ENCODE measurements at places on chromosomes 5 and 9.

- DNase-seq: no peak
Measured at GRCh38 chr9:35568196-35568595, 36.9 kb upstream of the TESK1 start.

GRCh38 chr5:142325725-142326479, 1.1 kb upstream of the SPRY4 start:
- DNase-seq: no peak

DNA sequence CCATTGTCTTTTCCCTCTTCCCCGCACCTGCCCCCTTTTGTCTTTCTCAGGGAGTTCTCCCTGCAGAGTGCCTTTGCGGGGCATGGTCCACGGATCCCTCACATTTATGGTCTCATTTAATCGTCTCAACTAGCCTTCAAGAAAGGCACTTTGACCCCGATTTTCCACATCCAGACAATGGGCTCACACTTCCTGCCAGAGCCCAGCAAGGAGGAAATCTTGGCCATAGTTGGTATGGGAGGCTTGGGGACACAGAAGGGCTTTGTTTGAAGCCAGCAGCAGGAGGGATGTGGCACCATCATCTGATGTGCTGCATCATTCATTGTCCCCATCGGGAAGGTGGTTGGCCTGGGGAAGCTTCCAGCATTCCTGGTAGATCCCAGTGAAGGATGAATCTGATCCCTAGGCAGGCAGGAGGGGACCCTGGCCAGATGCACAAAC, 24.9 kb downstream of the GSN start:
- no peak for DNase-seq

GRCh38 chr9:128159522-128159783, 612 bp upstream of the BBLN start:
- peak; percentile 15 for DNase-seq

- DNase-seq: no peak
Measured at GRCh38 chr9:86082870-86083269, 16.5 kb downstream of the GOLM1 start.

- no peak for DNase-seq
Measured at GRCh38 chr5:88732862-88733261, 150.1 kb downstream of the MEF2C start.

- DNase-seq: peak; percentile 28
Measured at GRCh38 chr5:76337953-76338451, 65.1 kb upstream of the IQGAP2 start.

DNA sequence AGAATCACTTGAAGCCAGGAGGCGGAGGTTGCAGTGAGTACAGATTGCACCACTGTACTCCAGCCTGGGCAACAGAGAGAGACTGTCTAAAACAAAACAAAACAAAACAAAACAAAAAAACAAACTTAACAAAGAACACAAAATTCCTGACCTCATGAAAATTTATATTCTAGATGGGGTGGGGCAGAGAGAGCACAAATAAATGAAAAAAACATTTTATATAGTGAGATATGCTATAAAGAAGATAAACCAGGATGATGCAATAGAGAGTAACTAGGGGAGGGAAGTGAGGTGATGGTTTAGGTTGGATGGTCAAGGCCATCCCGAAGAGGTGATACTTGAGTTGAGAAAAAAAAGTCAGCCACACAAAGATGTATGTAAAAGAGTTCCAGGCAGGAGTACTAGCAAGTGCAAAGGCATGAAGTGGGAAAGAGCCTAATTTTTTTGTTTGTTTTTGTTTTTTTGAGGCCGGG, 10.2 kb upstream of the LARS1 start:
- DNase-seq: no peak

- no peak for DNase-seq
Measured at GRCh38 chr9:104960662-104961061, 32.7 kb upstream of the ABCA1 start.

- DNase-seq: no peak
Measured at GRCh38 chr5:94746731-94747124, 128.3 kb downstream of the SLF1 start.

GRCh38 chr9:126145887-126146253, 180.8 kb upstream of the MVB12B start:
- no peak for DNase-seq

GRCh38 chr9:18768951-18769622, 263.9 kb downstream of the SAXO1 start:
- DNase-seq: no peak

- no peak for DNase-seq
Measured at GRCh38 chr5:169809281-169809680, 171.0 kb downstream of the INSYN2B start.

DNA sequence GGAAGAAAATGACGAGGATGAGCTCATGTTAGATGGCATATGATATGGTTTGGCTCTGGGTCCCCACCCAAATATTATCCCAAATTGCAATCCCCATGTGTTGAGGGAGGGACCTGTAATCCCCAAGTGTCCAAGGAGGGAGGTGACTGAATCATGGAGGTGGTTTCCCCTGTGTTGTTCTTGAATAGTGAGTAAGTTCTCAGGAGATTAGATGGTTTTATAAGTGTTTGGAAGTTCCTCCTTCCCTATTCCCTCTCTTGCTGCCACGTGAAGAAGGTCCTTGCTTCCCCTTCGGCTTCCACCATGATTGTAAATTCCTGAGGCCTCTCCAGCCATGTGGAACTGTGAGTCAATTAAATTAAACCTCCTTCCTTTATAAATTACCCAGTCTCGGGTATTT, 10.1 kb downstream of the EDIL3 start:
- no peak for DNase-seq

- no peak for DNase-seq
Measured at GRCh38 chr9:113645978-113646253, 182.4 kb downstream of the RGS3 start.

- DNase-seq: no peak
Measured at GRCh38 chr9:90988318-90988717, 186.7 kb downstream of the SYK start.

GRCh38 chr5:93191035-93191817, 389.8 kb downstream of the NR2F1-AS1 start:
- no peak for DNase-seq

Measured in activated CD4-positive, alpha-beta T cell treated with anti-CD3 and anti-CD28 coated beads for 24 hours (primary cell).